HFF-Myc (cell line): ENCODE measurements at places on chromosomes 1 and 21.

DNA sequence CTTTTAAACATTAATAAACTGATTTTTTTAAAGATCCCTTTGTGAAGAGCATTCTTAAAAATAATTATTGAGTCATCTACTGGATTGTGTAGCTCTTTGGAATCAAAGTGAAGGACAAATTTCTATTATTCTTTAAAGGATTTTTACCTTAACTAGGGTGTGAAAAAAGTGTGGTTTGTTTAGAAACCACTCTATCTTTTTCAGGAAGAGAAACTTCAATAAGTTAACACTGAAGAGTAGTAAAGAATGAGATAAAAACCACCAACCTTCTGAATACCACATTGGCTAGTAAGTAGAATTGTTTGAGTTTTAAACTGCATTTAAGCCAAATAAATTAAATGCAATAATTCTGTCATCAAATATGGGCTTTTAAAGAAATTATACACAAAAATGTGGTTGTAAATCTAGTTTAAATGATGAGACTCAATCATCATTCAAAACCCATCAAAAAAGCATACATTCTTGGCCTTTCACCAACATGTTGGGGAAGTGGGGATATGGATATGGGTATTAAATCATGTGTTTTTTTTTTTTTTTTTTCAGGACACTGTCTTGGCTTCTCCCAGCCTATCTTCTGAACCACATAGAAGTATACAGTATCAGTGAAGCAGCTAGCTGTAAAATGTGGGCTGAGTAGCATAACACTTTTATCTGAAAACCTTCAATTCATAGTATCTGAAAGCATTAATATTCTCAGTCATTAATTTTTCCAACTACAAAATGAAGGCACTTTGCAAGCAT is 4.8 kb downstream of the S1PR1 start:
- DNase-seq, result no peak

GRCh38 chr1:85340427-85340826 is 64.0 kb upstream of the BCL10 start:
- no peak for DNase-seq

DNA sequence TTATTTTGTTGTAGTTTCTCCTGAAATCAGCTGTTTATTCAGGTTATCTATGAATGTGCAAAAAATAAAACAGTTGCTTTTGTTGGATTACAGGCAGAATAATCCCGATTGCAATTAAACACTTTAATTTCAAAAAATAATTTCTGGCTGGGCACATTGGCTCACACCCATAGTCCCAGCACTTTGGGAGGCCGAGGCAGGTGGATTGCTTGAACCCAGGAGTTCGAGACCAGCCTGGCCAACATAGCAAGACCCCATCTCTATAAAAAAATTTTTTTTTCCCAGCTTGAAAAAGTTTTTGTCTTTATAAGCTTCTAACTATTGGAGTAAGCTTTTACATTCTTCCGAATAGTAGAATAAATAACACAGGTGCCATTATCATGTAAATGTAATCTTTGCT is 15.3 kb downstream of the RCAN3 start:
- no peak for DNase-seq

GRCh38 chr21:42666023-42666747 is 12.8 kb downstream of the PDE9A start:
- DNase-seq, result no peak

- no peak for DNase-seq
Measured at GRCh38 chr1:30471307-30471706, 252.1 kb downstream of the MATN1 start.

GRCh38 chr1:229229721-229230139 is 41.2 kb upstream of the RAB4A start:
- DNase-seq, result no peak

DNA sequence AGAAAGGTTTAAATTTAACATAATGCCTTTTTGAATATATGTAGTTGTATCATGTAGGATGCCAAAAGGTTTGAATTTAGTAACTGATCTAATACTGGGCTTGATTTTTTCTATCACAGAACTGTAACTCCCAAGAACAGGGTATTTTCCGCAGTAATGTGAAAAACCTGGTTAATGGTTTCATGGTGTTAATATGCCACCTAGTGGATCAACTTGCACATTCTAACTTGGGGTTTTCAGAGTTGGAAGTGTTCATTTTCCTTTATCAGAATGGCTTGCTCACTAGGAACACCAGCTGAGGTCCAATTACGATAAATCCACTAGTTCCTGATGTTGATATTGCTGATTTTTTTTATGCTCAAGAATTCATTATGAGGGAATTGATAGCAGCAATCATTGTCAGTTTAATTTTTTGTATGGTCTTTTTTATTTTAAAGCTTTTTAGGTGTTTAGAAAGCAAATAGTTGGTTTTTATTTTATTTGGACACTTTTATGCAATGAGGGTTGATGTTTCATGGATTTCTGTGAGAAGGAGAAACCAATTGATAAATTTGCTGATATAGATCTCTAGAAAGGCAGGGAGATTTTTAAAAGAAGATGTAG is 157.2 kb downstream of the PLA2G4A start:
- DNase-seq, result peak; percentile 49

DNA sequence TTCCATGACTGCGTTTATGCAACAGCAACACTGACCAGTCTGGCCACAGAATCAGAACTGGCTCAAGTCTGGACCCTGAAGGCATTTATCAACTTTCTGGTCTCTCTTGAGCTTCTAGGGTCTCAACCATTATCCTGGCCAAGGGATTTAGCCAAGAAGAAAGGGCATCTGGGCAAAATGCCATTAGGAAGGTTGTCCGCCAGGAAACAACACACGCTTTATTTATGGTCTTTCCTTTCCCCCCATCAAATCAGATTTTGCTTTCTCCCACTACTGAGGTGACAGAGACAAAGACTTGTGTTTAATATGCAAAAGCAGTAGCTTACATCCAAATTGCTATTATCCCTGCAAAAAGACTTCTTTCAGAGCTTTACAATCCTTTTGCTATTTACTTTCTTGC is 81.6 kb upstream of the PPP2R5A start:
- DNase-seq, result no peak

- no peak for DNase-seq
Measured at GRCh38 chr1:244304156-244304555, 147.6 kb downstream of the ADSS2 start.

DNA sequence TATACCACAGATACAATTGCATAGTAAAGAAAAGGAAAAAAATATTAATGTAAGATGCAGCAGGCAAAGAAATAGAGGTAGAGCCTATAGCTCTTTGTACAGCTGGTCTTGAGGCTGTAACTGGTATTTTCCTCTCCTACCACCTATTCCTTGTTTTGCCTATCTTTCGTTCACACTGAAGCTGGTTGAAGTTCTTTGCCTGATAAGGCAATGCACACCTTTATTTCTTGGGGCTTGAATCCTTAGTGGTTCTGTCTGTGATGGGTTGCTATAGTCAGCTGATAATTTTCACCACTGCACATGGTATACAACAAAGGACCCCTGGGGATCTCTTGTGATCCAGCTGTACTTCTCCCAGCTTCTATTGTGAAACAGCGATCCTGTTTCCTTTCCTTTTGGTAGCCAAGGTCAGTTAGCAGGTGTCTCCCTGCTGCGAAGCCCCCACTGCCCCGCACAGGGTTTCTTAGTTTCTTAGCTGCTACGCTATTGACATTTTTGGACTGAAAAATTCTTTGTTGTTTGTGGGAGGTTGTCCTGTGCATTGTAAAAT is 9.9 kb upstream of the TSNAX start:
- no peak for DNase-seq

DNA sequence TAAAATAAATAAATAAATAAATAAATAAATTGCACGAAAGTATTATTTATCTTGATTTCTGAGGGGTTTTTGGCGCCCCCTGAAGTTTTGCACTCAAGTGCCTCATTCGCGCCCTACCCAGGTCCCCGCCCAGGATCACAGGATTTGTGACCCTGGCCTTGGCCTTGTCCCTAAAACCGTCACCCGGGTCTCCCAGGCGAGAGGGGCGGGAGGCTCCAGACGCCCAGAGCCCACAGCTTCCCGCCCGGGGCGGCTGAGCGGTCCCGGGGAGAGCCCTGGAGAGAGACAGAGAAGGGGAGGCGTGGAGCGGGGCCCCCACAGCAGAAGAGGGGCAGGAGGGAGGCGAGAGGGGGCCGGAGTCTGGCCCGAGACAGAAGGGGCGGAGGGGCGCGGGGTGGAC is 91.8 kb upstream of the CASZ1 start:
- DNase-seq, result no peak

DNA sequence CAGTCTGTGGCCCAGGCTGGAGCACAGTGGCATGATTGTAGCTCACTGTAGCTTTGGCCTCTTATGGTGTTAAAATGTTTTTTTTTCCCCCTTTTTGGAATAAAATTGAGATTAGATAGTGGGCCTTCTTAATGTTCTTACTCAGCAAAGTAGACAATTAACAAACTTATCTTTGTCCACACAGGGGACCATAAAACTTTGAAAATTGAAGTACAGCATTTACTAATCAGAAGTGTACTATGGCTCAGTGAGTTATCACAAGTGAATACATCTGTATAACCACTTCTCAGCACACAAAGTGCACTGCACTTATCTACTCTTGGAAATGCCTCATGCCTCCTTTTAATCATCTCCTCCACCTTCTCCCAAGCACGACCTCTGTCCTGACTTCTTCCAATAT is 218.9 kb downstream of the PRDM2 start:
- DNase-seq, result no peak

- no peak for DNase-seq
Measured at GRCh38 chr1:8421721-8422120, 103.8 kb downstream of the SLC45A1 start.

DNA sequence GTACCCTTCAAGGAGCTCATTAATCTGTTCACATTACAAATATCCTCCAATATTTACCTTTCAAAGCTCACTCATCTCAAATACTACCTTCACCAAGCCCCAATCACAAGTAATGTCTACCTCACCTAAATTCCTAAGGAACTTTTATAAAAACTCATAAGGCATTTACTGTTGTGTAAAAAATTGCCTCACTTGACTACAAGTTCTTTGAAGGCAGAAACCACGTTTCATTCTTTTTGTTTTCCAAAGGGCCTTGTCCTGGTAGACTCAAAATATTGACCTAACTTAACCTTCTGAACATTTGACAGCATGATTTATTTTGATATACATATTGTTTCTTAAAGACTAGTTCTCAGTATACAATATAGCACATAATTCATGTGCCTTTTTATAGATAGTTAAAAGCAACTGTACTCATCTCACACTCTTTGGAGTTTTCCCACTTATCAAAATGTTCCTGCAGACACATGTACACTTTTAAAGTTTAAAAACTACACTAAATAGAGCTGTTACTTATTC is 2.5 kb downstream of the USP33 start:
- DNase-seq, result no peak

- DNase-seq, result peak; percentile 43
Measured at GRCh38 chr1:159177272-159177907, 6.0 kb downstream of the CADM3 start.

GRCh38 chr1:28421744-28422143 is 52.2 kb downstream of the PHACTR4 start:
- no peak for DNase-seq

- no peak for DNase-seq
Measured at GRCh38 chr1:87045761-87046304, 131.4 kb downstream of the HS2ST1 start.

DNA sequence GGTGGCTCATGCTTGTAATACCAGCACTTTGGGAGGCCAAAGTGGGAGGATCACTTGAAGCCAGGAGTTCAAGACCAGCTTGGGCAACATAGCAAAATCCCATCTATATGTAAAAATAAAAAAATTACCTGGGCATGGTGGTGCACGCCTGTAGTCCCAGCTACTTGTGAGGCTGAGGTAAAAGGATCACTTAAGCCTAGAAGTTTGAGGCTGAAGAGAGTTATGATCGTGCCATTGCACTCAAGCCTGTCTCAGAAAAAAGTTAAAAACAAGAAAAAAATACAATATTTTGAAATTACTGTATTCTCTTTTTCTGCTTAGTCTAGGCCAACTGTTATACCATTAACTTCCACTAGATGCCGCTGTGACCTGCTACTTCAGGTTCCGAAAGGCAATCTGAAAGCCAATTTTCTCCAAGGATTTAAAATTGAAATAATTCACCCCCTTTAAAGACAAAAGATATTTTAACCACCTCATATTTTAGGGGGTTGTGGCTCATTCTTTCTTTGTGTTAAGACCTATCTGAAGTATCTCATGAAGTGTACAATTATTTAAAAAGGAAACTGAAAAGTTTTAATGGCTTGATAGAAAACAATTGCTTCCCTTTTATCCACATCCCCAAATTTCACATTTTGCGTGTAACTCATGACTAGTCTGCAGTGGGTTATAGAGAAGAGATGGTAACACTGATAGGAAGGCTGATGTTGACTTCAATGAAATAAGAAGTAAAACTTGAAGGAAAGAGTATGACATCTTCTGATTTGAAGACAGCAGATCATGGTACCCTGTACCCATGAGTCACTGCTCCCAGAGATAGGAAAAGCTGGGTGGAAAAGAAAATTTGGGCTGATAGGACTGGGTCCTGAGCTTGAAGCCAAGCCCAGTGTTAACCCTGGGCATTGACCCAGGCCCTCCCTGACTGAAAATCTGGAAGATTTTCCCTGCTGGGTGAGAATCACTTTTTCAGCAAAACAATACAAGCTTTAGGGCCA is 24.4 kb upstream of the CLDN14 start:
- no peak for DNase-seq

GRCh38 chr21:32878661-32879060 is 107.1 kb upstream of the PAXBP1 start:
- no peak for DNase-seq

DNA sequence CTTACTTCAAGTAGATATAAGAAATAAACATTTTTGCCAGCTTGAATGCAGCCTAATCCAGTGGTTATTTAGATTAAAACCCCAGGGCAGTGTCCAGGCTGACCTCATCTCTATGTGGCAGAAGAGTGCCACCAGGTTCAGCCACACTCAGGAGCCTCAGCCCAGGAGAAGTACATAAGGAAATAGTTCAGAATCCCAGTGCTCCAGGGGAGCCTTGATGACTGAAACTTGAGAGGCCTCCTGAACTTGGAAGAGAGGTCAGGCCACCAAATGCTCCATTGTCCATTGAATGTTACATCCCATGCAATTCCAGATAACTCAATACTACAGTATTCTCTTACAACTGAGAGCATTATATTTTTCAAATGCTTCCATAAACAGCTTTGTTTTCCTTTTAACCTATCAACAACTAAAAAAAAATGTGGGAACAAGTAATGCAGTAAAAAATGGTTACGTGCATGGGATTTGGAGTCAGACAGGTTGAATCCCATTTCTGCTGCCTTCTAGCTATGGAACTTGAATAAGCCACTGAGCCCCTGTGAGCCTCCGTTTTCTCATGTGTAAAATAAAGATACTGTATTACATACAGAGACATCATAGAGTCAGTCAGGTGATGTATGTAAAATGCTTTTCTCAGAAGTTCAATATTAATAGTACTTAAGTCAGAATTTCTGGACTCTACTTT is 248.0 kb downstream of the PLPP3 start:
- no peak for DNase-seq
